ENCODE measurements at places on chromosomes 4 and X.

- H3K27ac ChIP-seq = no peak overlapping the region
- no peak for DNase-seq
- H3K27me3 ChIP-seq = peaks cover 2% of the 10 kb centered on the region
- no peaks in the 10 kb centered on the region for H3K4me1 ChIP-seq
- H3K36me3 ChIP-seq = no peaks in the 10 kb centered on the region
Observed at GRCh38 chrX:70437921-70438665, 6.5 kb upstream of the DLG3 start.

GRCh38 chr4:138727731-138728130 lies 287.9 kb upstream of the NOCT start:
- peaks cover 5% of the 10 kb centered on the region for H3K27me3 ChIP-seq
- no peak overlapping the region for H3K27ac ChIP-seq
- no peak overlapping the region for H3K4me3 ChIP-seq
- no peak for DNase-seq
- no peaks in the 10 kb centered on the region for H3K36me3 ChIP-seq
- peaks cover 7% of the 10 kb centered on the region for H3K4me1 ChIP-seq

DNA sequence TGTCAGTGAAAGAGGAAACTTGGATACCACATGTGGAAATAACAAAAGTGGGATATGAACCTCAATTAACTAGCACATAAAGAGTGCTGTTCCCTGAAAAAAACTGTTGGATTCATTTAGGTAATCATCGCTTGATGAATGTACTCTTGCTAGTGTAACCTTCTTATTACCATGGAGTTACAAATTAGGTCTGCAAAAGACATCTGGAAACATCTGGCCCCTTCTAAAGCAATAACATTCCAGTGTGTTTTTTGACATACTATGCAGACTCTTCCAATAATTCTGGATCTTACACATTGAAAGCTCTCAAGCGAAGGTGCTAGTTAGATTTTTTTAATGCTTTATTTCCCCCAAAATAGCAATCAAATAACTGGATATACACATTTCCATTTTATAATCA lies 134.6 kb downstream of the ATP10D start:
- no peak for DNase-seq
- no peak overlapping the region for H3K4me3 ChIP-seq
- H3K36me3 ChIP-seq = peaks cover 4% of the 10 kb centered on the region
- peaks cover 8% of the 10 kb centered on the region for H3K4me1 ChIP-seq

- no peak overlapping the region for H3K27ac ChIP-seq
- H3K4me1 ChIP-seq = peaks cover 11% of the 10 kb centered on the region
- peaks cover 16% of the 10 kb centered on the region for H3K27me3 ChIP-seq
- H3K4me3 ChIP-seq = no peak overlapping the region
- DNase-seq = no peak
- H3K36me3 ChIP-seq = no peaks in the 10 kb centered on the region
Observed at GRCh38 chr4:6776920-6777635, 5.4 kb upstream of the KIAA0232 start.

GRCh38 chr4:37803348-37803973 lies 23.0 kb upstream of the PGM2 start:
- H3K36me3 ChIP-seq = no peaks in the 10 kb centered on the region
- no peak overlapping the region for H3K4me3 ChIP-seq
- peaks cover 8% of the 10 kb centered on the region for H3K4me1 ChIP-seq

DNA sequence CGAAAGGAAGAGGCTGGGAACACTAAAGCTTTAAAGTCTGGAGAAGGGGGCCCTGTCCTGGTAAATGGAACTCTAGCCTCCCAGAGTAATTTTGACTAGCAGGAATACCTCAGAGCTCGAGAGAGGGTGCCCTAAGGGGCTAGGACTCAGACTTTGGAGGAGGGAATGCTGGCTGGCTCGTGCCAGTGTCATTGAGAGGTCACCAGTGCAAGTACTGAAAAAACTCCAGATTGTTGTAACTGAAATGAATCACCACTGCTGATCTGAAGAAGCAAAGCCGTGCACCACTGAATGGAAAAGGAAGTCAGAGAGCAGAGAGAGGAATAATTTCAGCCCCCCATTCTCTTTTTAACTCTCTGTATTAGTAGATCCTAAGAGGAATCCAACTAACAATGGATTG lies 690.2 kb downstream of the FAT4 start:
- peaks cover 2% of the 10 kb centered on the region for H3K4me1 ChIP-seq
- H3K27ac ChIP-seq = no peak overlapping the region
- no peaks in the 10 kb centered on the region for H3K27me3 ChIP-seq
- H3K4me3 ChIP-seq = no peak overlapping the region
- no peaks in the 10 kb centered on the region for H3K36me3 ChIP-seq

GRCh38 chr4:97653701-97654100 lies 489.6 kb downstream of the STPG2 start:
- no peaks in the 10 kb centered on the region for H3K27me3 ChIP-seq
- H3K36me3 ChIP-seq = no peaks in the 10 kb centered on the region
- no peak overlapping the region for H3K27ac ChIP-seq
- peaks cover 7% of the 10 kb centered on the region for H3K4me1 ChIP-seq
- no peak overlapping the region for H3K4me3 ChIP-seq

DNA sequence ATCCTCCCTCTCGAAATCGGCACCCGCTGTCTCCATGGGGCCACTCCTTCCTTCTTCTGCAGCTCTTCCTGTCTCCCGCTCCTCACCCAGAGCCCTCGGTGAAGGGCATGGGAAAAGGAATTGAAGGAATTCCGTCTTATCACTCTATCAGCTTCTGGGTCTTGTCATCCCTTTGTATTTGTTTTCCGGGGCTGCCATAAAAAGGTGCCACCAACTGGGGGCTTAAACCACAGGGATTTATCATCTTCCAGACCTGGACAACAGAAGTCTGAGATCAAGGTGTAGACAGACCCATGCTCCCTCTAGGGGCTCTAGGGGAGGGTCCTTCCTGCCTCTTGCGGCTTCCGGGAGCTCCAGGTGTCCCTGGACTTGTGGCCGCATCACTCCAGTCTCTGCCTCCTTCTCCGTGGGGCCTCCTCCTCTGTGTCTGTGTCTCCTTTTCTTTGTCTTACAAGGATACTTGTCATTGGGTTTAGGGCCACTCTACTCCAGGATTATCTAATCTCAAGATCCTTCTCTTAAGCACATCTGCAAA lies 24.0 kb downstream of the CD99 start:
- peaks cover 6% of the 10 kb centered on the region for H3K27me3 ChIP-seq
- peak overlapping the region; percentile 77 for H3K27ac ChIP-seq
- no peak for DNase-seq
- peak overlapping the region; percentile 72 for H3K4me3 ChIP-seq

GRCh38 chr4:4521136-4521535 lies 20.7 kb downstream of the STX18 start:
- H3K4me3 ChIP-seq = no peak overlapping the region
- H3K27me3 ChIP-seq = no peaks in the 10 kb centered on the region

DNA sequence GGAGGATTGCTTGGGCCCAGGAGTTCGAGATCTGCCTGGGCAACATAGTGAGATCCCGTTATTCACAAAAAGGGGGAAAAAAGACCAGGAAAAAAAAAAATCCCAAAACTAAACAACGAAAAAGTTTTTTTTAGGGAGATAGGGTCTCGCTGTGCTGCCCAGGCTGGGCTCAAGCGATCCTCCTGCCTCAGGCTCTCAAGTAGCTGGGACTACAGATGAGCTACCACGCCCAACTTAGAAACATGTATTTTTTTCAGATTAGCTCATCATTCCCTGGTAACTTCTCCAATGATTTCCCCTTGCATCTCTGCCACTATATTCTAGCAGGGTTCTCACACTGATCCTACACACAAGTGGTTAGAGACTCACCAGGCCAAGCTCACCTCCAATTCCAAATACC lies 24.4 kb upstream of the IRAK1 start:
- H3K36me3 ChIP-seq = peaks cover 12% of the 10 kb centered on the region
- H3K4me1 ChIP-seq = peaks cover 21% of the 10 kb centered on the region
- peaks cover 7% of the 10 kb centered on the region for H3K27me3 ChIP-seq
- H3K4me3 ChIP-seq = peak overlapping the region; percentile 37
- no peak for DNase-seq

GRCh38 chr4:10688022-10688421 lies 3.5 kb upstream of the CLNK start:
- peaks cover 3% of the 10 kb centered on the region for H3K4me1 ChIP-seq
- no peak for DNase-seq
- no peak overlapping the region for H3K4me3 ChIP-seq
- peaks cover 1% of the 10 kb centered on the region for H3K27me3 ChIP-seq

- H3K36me3 ChIP-seq = peaks cover 64% of the 10 kb centered on the region
- H3K4me1 ChIP-seq = peaks cover under 1% of the 10 kb centered on the region
- H3K4me3 ChIP-seq = peak overlapping the region; percentile 28
- H3K27ac ChIP-seq = no peak overlapping the region
- H3K27me3 ChIP-seq = no peaks in the 10 kb centered on the region
- DNase-seq = no peak
Observed at GRCh38 chr4:182886205-182886604, 31.0 kb downstream of the DCTD start.

- no peak for DNase-seq
- no peaks in the 10 kb centered on the region for H3K4me1 ChIP-seq
- H3K27ac ChIP-seq = no peak overlapping the region
- no peak overlapping the region for H3K4me3 ChIP-seq
Observed at GRCh38 chr4:7947927-7948326, 8.3 kb upstream of the AFAP1 start.

GRCh38 chr4:28004520-28004919 lies 1143.9 kb downstream of the STIM2 start:
- H3K27me3 ChIP-seq = no peaks in the 10 kb centered on the region
- H3K4me1 ChIP-seq = no peaks in the 10 kb centered on the region
- no peak overlapping the region for H3K27ac ChIP-seq
- DNase-seq = no peak
- no peaks in the 10 kb centered on the region for H3K36me3 ChIP-seq
- no peak overlapping the region for H3K4me3 ChIP-seq

- H3K36me3 ChIP-seq = no peaks in the 10 kb centered on the region
- no peak overlapping the region for H3K27ac ChIP-seq
- no peaks in the 10 kb centered on the region for H3K4me1 ChIP-seq
- H3K4me3 ChIP-seq = no peak overlapping the region
- no peak for DNase-seq
Observed at GRCh38 chr4:114864060-114864459, 249.4 kb downstream of the NDST4 start.

DNA sequence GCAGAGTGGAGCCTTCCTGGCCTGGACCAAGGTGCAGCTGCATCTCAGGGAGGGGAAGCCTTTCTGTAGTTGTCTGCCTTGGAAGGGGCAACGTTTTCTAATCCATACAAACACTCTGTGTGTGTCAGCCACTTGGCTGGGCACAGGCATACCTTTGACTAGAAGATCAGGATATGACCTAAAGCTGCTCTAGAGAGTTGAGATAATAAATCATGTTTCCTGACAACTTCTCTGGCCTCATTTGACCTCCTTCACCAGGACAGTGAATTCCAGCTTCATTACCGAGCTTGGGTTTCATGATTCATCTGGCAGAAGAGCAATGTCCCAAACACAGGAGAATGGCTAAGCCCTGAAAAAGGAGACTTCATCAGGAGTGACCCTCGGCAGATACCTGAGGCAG lies 89.6 kb upstream of the KIT start:
- no peak for DNase-seq
- H3K36me3 ChIP-seq = no peaks in the 10 kb centered on the region
- H3K4me3 ChIP-seq = no peak overlapping the region
- H3K27me3 ChIP-seq = no peaks in the 10 kb centered on the region
- no peak overlapping the region for H3K27ac ChIP-seq
- peaks cover 29% of the 10 kb centered on the region for H3K4me1 ChIP-seq

- H3K27ac ChIP-seq = no peak overlapping the region
- peaks cover 7% of the 10 kb centered on the region for H3K27me3 ChIP-seq
- H3K36me3 ChIP-seq = peaks cover 38% of the 10 kb centered on the region
- no peak for DNase-seq
- H3K4me3 ChIP-seq = no peak overlapping the region
Observed at GRCh38 chr4:41613386-41613785, 75.4 kb downstream of the LIMCH1 start.

DNA sequence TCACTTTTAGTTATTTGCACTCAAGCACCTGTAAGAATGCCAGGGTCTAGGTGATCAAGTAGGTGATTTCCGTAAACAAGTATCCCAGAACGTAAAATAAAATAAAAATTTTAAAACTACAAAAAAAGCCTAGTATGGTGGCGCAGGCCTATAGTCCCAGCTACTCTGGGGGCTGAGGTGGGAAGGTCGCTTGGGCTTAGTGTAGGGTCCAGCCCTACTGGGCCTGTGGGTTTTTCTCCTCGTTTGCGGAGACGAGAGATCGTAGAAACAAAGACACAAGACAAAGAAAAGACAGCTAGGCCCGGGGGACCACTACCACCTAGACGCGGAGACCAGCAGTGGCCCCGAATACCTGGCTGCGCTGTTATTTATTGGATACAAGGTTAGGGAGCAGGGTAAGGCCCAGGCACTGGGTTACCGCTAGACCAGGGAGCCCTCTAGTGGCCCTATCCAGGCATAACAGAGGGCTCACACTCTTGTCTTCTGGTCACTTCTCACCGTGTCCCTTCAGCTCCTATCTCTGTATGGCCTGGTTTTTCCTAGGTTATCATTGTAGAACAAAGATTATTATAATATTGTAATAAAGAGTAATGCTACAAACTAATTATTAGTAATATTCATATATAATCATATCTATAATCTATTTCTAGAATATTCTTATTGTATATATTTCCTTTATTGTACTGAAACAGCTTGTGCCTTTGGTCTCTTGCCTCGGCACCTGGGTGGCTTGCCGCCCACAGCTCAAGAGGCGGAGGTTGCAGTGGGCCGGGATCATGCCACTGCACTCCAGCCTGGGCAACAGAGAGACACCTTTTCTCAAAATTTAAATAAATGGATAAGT lies 38.4 kb downstream of the SAGE1 start:
- DNase-seq = peak; percentile 54
- no peaks in the 10 kb centered on the region for H3K27me3 ChIP-seq
- H3K4me3 ChIP-seq = no peak overlapping the region
- H3K4me1 ChIP-seq = no peaks in the 10 kb centered on the region

DNA sequence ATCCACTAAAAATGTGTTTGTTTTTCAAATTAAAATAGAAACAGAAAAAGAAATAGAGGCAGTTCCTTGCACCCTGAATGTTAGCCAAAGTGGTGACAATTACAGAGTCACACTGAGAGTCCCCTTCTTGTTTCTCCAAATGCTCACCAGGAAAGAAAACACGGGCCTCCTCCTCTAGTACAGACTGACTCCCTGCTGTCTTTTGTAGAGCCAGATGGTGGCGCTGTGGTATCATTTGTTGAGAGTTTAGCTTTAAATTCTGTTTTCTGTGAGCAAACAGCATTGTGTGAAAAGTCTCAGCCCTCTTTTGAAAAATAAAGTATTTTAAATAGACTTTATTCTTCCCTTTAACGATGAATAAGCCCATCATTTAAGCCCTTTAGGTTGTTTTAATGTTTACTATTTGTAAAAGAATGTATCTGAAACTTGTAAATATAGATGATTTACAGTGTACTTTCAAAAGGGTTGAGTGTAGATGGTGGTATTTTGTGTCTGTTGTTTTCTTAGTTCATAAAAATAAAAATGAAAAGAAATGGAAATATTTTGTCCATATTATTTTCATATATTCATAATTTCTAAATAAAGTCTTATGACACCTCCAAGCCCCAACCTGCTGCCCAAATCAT lies 36.9 kb upstream of the ATOH1 start:
- H3K27ac ChIP-seq = no peak overlapping the region
- no peaks in the 10 kb centered on the region for H3K36me3 ChIP-seq
- DNase-seq = peak; percentile 69

- H3K36me3 ChIP-seq = peaks cover 9% of the 10 kb centered on the region
- no peak for DNase-seq
- no peak overlapping the region for H3K27ac ChIP-seq
- peaks cover 3% of the 10 kb centered on the region for H3K27me3 ChIP-seq
Observed at GRCh38 chr4:98601708-98602107, 56.7 kb downstream of the TSPAN5 start.

GRCh38 chr4:149343614-149344013 lies 472.0 kb downstream of the IQCM start:
- no peak overlapping the region for H3K4me3 ChIP-seq
- no peak overlapping the region for H3K27ac ChIP-seq
- no peaks in the 10 kb centered on the region for H3K4me1 ChIP-seq
- no peaks in the 10 kb centered on the region for H3K36me3 ChIP-seq
